ENCODE measurements at places on chromosomes 7 and 10. TPM values are rescaled to one million over a fixed set of nuclear protein-coding genes. Genes with fewer than 3 reads are reported as not detected.

The MRC1 gene
- 1.0 TPM for polyA plus RNA-seq

The GRID2IP gene
- polyA plus RNA-seq, result 0.44 TPM

The LRCH4 gene
- polyA plus RNA-seq, result 32.3 TPM

The ELAPOR2 gene
- 0.86 TPM for polyA plus RNA-seq
